ENCODE measurements at places on chromosomes 16 and 17.

DNA sequence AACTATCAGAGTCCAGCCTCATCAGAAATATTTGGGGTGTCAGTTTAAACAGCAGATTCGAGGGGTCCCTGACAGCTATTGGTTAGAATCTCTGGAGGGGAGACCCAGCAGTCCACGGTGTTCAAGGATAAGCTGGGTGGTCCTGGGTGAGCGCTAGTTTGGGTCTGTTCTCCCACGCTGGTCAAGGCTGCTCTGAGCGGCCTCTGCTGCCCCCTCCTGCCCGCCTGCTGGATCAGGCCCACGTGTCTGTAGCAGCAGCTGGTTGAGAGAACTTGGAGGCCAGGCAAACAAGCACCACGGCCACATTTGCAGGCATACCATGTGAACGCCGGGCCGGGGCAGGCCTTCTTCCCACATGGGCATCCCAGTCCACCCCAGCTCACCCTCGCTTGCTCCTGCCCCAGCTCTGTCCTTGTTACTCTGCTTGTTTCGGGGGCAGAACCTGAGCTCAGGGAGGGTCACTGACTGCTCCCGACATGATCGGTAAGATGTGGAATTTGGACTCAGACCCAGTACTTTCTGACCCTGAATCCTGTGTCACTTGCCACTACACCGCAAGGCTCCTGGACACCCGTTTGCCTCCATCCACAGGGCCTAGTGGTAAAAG lies 7.4 kb downstream of the FOXF1 start:
- DNase-seq, result no peak

DNA sequence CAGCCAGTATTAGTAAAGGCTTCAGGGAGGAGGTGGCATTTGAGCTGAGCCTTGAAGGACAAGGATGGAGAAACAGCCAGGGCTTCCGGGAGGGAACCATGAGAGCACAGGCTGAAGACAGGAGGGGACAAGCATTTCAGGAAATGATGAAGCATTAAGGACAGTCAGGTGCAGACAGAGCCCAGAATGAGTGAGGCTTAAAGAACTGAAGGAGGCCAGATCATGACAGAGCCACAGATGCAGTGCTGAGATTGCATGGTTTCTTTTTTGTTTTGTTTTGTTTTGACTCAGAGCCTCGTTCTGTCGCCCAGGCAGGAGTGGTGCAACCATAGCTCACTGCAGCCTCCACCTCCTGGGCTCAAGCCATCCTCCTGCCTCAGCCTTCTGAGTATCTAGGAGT lies 211.5 kb downstream of the SOX9 start:
- no peak for DNase-seq

GRCh38 chr17:10069301-10069700 lies 129.1 kb downstream of the GAS7 start:
- DNase-seq, result no peak

- peak; percentile 76 for DNase-seq
Observed at GRCh38 chr17:49851387-49852291, 3.8 kb upstream of the TAC4 start.
